AG09309 (cell line): ENCODE measurements at places on chromosomes 6 and 20.

GRCh38 chr20:44030394-44030793 lies 115.7 kb downstream of the TOX2 start:
- no peak for DNase-seq

DNA sequence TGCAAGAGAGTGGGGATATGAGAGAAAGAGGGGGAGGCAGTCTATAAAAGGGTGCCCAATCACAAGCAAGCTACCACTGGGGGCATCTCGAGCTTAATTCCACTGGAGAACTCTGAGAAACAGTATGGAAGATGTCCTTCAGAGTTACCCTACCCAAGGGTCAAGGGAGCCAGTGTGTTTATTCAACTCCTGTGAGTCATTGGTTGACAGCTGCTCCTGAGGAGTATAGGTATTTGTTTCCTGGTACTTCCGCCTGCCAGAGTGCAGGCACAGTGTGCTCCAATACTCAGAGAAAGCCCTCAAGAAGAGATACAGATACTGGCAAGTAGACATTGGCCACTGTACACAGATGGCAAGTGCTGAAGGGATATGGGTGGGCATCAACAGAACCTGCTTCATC lies 49.5 kb downstream of the ARHGAP40 start:
- DNase-seq, result no peak

GRCh38 chr6:7145885-7146828 lies 38.4 kb downstream of the RREB1 start:
- DNase-seq, result no peak

DNA sequence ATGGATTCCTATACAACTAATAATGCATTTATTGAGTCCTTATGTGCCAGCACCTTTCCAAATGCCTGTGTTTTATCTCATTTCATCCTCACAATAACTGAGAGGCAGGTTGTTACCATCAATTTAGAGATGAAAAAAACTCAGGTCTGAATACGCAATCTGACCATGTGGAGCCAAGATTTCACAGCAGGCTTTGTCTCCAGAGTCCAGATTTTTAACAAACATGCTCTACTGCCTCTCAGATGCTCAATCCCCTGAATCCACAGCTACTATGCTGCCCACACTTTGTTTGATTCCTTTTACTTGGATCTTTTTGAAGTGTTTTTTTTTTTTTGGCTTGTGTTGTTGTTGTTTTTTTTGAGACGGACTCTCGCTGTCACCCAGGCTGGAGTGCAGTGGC lies 46.8 kb downstream of the B4GALT5 start:
- no peak for DNase-seq

GRCh38 chr6:33627876-33628275 lies 6.8 kb downstream of the ITPR3 start:
- DNase-seq, result no peak

DNA sequence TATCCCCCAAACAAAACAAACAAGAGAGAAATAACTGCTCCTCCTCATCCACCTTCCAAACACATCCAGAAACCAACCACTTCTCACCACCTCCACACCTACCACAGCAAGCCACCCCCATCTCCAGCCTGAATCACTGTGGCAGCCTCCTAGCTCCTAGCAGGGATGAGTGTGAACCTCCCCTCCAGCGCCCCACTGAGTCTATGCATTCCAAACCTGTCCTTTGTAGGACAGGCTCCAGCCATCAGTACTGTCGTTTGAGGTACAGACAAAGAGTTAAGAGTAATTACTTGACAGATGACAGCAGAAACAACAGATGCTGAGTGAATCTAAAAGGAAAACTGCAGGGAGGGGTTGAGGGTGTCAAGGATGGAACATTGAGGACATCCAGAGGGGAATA lies 2.4 kb downstream of the METTL24 start:
- no peak for DNase-seq

GRCh38 chr20:18506744-18507143 lies 996 bp upstream of the SEC23B start:
- no peak for DNase-seq
